ENCODE measurements at places on chromosomes 7 and 10.

DNA sequence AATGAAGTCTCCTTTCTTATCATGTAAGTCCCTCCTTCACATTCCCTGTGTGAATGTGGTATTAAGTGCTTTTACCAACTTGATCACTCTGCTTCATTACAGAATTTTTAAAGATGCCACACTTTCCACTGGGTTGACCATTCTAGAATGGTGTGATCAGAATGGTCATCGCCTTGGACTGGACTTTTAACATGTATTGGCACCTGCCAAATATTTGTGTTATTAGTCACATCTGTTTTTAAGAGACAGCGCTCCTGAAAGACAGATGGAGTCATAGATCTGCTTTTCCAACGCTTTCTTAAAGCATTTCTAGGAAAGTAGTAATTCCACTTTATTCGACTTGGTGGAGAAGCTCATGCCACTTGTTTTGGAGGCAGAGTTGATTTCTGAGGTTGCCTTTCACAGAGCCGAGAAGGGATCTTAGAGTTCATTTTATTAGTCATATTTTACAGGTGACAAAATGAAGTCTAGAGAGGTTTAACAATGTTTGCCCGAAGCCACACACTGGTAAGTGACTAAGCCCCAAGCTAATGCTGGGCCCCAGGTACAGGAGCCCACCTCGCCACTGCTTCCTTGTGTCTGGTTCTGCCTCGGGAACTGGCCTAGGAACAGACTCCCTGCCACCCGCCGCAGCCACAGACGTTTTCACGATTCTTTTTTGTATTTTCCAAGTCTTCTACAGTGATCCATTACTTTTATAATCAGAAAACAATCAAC lies 10.4 kb upstream of the BAMBI start:
- no peak for DNase-seq

GRCh38 chr10:121338206-121338980 lies 259.9 kb downstream of the FGFR2 start:
- DNase-seq, result no peak

GRCh38 chr7:146713934-146714333 lies 597.3 kb downstream of the CNTNAP2 start:
- DNase-seq, result no peak

DNA sequence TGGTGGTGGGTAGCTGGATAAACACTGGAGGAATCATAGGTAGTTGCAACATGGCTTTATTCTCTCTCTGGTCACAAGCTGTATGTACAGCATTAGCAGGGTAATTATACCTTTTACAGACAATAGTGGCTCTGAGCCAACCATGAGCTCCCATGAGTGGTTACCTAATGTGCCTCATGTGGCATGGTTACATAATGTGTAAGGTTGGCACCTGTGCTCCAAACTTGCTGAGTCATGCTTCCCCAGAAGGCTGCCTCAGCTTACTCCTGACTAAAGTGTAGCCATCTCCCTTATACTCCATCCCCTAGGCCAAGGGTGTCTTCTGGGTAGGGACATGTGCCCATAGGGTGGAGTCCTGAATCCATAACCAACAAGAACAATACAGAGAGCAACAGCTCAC lies 345.3 kb upstream of the SEMA3C start:
- peak; percentile 8 for DNase-seq

GRCh38 chr10:71290806-71291527 lies 28.1 kb upstream of the SLC29A3 start:
- DNase-seq, result peak; percentile 36

- DNase-seq, result no peak
Measured at GRCh38 chr10:33524966-33525365, 190.5 kb upstream of the NRP1 start.

DNA sequence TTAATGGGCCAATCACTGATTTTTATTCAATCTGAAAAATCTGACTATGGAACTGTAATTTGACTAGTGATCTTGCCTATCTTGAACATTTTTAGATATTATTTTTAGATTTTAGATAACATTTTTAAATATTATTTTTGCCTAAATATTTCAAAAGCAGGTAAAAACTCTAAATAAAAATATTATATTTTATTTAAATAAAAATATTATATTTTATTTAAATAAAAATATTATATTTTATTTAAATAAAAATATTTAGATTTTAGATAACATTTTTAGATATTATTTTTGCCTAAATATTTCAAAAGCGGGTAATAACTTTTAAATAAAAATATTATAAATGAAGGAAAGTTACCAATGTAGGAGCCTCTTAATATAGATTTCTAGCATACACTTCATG lies 187.8 kb downstream of the PHF14 start:
- no peak for DNase-seq

DNA sequence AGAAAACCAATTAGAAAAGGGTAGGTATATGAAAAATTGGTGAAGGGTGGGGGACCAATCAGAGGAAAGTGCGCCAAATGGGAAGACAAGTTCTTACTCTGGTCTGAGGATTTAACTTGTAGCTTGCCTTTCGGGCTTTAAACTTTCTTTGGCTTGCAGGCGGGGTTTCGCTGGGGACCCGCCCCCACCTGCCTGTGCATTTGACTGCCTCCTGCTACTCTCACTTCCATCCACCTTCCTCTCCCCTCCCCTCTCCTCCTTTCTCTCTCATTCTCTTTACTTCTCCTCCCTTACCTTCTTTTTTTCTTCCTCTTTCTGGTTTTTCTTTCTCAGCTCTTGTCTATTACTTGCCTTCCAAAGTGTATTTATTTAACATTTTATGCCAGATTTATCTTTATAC lies 278.8 kb downstream of the DNAJB9 start:
- no peak for DNase-seq

DNA sequence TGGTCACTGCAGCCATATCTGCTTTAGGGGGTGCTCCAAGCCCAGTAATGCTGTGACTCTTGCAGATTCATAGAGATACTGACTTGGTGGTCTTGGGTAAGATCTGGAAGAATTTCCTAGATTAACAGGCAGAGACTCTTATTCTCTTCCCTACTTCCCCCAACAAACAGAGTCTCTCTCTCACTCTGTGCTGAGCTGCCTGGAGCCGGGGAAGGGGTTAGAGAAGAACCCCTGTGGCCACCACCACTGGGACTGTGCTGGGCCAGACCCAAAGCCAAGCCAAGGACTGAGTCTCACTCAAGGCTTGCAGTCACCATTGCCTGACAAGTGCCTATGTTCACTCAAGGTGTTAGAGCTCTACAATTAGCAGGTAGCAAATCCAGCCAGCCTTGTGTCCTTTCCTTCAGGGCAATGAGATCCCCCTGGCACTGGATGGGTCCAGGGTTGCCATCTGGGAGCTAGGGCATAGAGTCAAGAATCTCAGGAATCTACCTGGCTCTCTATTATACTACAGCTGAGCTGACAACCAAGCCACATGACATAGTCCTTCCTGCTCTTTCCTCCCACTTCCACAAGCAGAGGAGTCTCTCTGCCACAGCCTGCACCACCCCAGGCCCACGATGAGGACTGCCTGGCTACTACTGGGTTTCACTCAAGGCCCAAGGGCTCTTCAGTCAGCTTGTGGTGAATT lies 41.4 kb upstream of the TECTB start:
- DNase-seq, result no peak

GRCh38 chr10:122220736-122221135 lies 50.4 kb upstream of the BTBD16 start:
- DNase-seq, result no peak

GRCh38 chr10:44278837-44279324 lies 106.0 kb downstream of the CXCL12 start:
- no peak for DNase-seq

- no peak for DNase-seq
Measured at GRCh38 chr10:14971867-14972448, 12.8 kb downstream of the MEIG1 start.

DNA sequence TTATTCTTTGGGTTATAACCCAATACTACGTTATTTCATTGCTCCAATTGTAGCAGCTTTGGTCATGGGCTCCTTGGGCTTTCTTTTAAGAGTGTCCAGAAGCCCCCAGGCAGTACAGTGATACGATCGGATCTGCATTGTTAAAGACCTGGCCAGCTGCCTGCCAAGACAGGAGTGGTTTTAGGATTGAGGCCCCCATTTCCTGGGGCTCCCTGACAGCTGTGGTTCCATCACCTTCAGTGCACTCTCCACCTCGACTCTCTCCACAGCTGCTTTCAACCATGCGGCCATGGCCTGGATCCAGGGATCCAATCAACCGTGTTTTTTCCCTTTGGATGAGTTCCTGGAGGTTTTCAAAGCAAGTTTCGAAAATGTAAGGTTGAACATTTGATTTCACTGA lies 123.4 kb upstream of the BTBD16 start:
- no peak for DNase-seq

DNA sequence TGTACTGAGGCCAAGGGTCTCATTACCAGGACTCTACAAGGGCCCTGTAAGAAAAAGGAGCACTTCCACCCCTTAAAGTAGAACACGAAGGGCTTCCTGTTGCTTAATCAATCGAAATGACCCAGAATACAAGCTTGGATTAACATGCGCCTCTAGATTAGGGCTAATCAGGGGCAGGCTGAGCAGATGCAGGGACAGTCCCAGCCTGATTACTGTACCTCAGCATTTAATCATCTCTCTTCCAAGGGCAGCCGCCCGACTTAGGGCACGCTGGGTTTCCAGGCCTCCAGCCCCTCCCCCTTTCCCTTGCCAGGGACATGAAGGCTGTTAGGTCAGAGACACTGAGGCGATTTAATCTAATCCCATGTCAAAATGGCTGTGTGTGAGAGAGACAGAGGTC lies 138.6 kb downstream of the NRF1 start:
- no peak for DNase-seq

DNA sequence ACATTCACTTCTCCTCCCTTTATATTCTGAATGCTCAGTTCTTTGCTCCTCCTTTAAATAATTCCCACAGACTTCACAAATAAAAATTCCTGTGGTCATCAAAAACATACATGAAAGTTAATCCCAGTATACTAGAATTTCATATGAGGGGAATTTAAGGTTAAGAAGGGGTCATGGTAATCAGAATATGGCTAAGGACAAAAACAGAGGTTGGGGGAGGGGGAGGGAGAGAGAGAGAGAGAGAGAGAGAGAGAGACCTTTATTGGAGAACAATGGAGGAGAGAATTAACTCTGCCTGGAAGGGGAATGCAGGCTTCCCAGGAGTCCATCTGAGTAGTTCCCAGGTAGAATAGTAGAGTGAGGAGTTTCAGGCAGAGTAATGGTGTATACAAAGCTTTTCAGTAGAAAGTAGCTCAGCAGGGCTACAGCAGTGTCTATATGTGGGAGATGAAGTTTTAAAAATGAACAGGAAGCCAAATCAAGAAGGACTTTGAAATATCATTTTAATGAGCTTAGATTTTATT lies 5.2 kb upstream of the CUBN start:
- no peak for DNase-seq

- no peak for DNase-seq
Measured at GRCh38 chr10:118955951-118956801, 73.3 kb upstream of the NANOS1 start.

- no peak for DNase-seq
Measured at GRCh38 chr10:79203014-79203644, 134.4 kb downstream of the ZMIZ1 start.

- DNase-seq, result no peak
Measured at GRCh38 chr7:95672434-95672833, 76.1 kb upstream of the PDK4 start.

DNA sequence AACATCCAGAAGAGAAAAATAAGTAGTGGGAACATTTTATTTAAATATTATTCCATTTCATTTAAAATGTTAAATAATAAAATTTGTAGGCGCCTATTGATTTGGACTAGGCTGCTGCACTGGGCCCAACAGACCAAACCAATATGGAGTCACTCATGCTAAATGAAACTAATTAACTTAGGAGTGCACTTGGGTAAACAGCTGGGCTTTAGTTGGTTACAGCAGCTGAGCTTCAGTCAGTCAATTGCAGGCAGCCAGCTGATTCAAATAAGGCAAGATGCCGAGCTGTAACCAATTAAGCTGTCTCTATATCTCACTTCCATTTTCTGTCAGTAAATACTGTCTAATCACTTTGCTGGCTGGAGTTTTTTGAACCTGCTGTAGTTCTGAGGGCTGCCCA lies 102.1 kb upstream of the WDR11 start:
- DNase-seq, result no peak

- no peak for DNase-seq
Measured at GRCh38 chr7:82810558-82811259, 352.0 kb downstream of the PCLO start.

GRCh38 chr10:22333167-22333974 lies 11.9 kb upstream of the SPAG6 start:
- DNase-seq, result no peak

GRCh38 chr10:131733596-131733995 lies 167.2 kb upstream of the PPP2R2D start:
- no peak for DNase-seq

DNA sequence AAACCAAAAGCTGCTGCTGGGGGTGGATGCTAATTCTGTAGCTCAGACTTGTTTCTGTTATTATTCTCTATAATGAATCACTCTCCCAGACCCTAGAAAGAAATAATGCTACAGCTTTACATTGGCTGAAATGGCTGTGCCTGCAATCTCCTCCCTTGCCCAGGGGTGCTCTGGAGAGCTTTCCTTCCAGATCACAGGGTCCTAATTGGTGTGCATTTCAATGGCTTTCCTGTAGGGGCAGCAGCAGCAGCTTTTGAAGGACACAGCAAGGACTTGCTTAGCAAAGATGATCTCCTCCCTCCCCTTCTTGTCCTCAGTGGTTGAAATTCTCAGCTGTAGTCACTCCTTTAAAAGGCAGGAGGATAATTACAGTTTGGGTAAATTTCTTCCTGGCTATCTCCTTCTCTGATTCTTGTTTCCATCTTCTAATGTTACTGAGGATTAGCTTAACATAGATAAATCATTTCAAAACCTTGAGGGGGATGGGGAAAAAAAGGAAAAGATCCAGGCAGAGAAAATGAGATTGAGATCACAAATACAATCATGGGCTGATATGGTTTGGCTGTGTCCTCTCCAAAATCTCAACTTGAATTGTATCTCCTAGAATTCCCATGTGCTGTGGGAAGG lies 120.2 kb upstream of the CTTNBP2 start:
- DNase-seq, result peak; percentile 41

GRCh38 chr7:47226696-47227095 lies 355.2 kb downstream of the TNS3 start:
- DNase-seq, result no peak

DNA sequence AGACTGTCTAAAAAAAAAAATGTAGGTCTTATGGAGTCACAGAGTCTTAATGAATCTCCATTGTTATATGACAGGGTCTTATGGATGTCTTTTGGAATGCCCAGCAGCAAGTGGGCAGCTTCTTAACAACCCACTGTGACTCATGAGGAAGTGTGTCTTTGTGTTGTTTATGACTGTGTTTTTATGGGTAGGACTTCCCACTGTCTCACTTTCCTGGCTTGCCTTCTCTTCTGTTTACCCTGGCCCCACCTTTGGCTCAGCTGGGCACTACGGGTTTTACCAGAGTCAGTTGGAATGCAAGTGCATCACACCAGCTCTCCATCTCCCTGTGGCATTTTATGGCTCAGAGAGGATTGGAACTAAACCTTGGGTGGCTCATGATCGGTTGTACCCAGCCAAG lies 580.5 kb downstream of the AUTS2 start:
- DNase-seq, result peak; percentile 86

GRCh38 chr10:14243221-14243620 lies 87.5 kb downstream of the FRMD4A start:
- DNase-seq, result no peak

DNA sequence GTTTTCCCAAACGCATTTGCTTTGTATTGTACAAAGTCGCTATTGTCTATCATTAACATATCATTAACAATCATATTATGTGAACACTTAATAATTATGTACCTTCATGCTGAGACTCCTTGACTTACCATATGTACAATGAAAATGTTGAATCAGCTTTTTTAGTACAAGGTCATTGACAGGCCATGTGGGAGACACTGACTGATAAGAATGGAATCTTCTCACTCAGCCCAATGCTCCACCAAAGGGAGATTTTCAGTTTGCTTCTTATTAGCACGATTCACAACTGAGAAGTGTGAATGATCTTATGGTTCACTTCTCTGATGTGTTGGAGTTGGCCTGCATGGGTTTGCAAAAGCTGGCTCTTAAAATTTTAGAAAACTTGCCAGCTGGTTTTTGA lies 253.5 kb upstream of the TEX47 start:
- DNase-seq, result no peak

Data from mucosa of descending colon (tissue), 3 donors.